Ovary (tissue), 10 donors: ENCODE measurements at places on chromosomes 7 and 10. TPM values are rescaled to one million over a fixed set of nuclear protein-coding genes. Genes with fewer than 3 reads are reported as not detected.
A peak's percentile ranks its signal among the peaks of the same experiment; 100 is the strongest.

The CRYGN gene
- total RNA-seq = not detected

The SH2D4B gene
- total RNA-seq = not detected

The FUOM gene
- 12.1 TPM for total RNA-seq

The PLPP4 gene
- 0.27 TPM for total RNA-seq

The HOXA9 gene
- 0.12 TPM for total RNA-seq

The C1QL3 gene
- total RNA-seq = not detected

The ODAD2 gene
- total RNA-seq = 2.8 TPM

The RADIL gene
- 3.2 TPM for total RNA-seq

The ZNF33A gene
- total RNA-seq = 31.2 TPM

The KRIT1 gene
- 53.9 TPM for total RNA-seq

The ZNF800 gene
- total RNA-seq = 28.1 TPM

The NEUROG3 gene
- total RNA-seq = not detected

- no peak overlapping the region for H3K27ac ChIP-seq
- H3K4me3 ChIP-seq = no peak overlapping the region
- no peak for DNase-seq
Measured at GRCh38 chr7:115226410-115226809, 304.5 kb downstream of the MDFIC start.

DNA sequence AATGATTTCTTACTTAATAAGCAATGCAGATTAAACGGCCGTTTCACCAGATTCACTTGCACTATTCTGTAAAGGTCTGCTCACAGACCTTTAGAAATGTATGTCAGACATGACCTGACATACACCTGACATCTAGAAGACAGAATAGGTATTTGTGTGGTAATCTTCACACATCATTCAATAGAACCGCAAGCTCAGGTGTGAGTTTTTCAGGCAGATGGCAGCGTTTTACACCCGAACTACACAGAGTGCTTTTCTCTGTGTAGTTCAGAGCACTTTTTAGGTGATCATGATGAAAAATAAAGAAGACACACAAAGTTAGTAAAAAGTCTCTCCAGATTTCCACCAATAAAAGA lies 63.2 kb downstream of the PRKCQ start:
- no peaks in the 10 kb centered on the region for H3K4me1 ChIP-seq
- no peaks in the 10 kb centered on the region for H3K36me3 ChIP-seq
- no peak overlapping the region for H3K4me3 ChIP-seq
- DNase-seq = no peak
- H3K27ac ChIP-seq = no peak overlapping the region
- no peaks in the 10 kb centered on the region for H3K27me3 ChIP-seq

DNA sequence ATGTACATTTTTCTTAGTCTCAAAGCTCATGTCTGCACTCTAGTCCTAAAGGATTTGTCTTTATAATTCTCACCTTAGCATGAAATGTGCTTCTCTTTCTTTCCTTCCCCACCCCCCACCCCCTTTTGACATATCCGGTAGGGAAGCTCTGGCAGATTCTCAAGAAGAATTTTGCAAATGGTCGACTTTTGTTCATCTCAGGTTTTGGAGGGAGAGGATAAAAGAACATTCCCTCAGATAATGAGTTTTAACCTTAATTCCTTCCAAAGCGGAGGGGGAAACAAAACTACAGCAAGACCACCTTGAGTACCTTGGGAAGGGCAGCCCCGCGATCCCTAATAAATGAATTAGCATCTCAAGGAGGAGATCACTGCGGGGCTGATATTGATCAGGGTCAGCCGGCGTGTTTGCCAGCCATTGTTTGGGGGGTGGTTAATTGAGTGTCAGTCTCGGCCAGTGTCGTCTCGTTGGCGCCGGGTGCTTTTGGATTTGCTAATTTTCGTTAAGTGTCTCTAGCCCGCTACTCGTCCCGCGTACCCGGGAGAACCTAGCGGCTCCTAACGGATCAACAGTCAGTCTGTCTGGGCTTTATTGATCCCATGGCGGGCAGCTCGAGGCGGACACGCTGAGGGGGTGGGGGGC lies 874 bp upstream of the BAMBI start:
- DNase-seq = peak; percentile 52
- peak overlapping the region; percentile 29 for H3K27ac ChIP-seq
- H3K4me3 ChIP-seq = peak overlapping the region; percentile 50
- no peaks in the 10 kb centered on the region for H3K36me3 ChIP-seq
- H3K4me1 ChIP-seq = peaks cover 2% of the 10 kb centered on the region

GRCh38 chr7:849145-849544 lies 16.9 kb downstream of the SUN1 start:
- no peak overlapping the region for H3K27ac ChIP-seq
- H3K4me3 ChIP-seq = no peak overlapping the region
- DNase-seq = no peak
- no peaks in the 10 kb centered on the region for H3K27me3 ChIP-seq
- no peaks in the 10 kb centered on the region for H3K4me1 ChIP-seq
- H3K36me3 ChIP-seq = no peaks in the 10 kb centered on the region

- DNase-seq = no peak
- no peak overlapping the region for H3K4me3 ChIP-seq
- no peak overlapping the region for H3K27ac ChIP-seq
- H3K27me3 ChIP-seq = no peaks in the 10 kb centered on the region
- no peaks in the 10 kb centered on the region for H3K4me1 ChIP-seq
Measured at GRCh38 chr10:100510533-100511308, 8.9 kb downstream of the SEC31B start.

DNA sequence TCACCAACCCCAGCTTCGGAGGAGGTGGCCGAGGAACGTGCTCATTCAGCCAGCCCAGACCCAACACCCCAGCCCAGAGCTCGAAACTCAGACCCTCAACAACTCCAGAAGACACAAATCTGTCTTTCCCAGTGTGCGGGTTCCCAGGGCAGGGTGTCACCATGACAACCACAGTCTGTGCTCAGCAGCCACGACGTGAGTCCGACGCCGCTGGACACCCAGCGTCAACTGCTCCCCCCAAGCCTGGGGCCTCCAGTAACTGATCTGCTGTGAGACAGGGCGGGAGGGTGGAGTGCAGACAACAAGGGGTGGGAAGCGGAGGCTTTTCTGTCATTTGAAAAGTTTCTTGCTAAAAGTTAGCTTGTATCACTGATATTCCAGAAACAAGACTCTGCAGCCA lies 167.2 kb downstream of the MAD1L1 start:
- DNase-seq = no peak
- no peaks in the 10 kb centered on the region for H3K4me1 ChIP-seq
- no peak overlapping the region for H3K27ac ChIP-seq
- no peaks in the 10 kb centered on the region for H3K27me3 ChIP-seq
- no peak overlapping the region for H3K4me3 ChIP-seq
- H3K36me3 ChIP-seq = no peaks in the 10 kb centered on the region

- no peaks in the 10 kb centered on the region for H3K27me3 ChIP-seq
- H3K4me1 ChIP-seq = no peaks in the 10 kb centered on the region
- no peak for DNase-seq
- H3K4me3 ChIP-seq = no peak overlapping the region
Measured at GRCh38 chr10:102020938-102021337, 35.0 kb downstream of the ARMH3 start.

GRCh38 chr7:104967595-104967994 lies 46.4 kb upstream of the KMT2E start:
- no peaks in the 10 kb centered on the region for H3K36me3 ChIP-seq
- no peaks in the 10 kb centered on the region for H3K27me3 ChIP-seq
- no peak overlapping the region for H3K27ac ChIP-seq
- no peak for DNase-seq

DNA sequence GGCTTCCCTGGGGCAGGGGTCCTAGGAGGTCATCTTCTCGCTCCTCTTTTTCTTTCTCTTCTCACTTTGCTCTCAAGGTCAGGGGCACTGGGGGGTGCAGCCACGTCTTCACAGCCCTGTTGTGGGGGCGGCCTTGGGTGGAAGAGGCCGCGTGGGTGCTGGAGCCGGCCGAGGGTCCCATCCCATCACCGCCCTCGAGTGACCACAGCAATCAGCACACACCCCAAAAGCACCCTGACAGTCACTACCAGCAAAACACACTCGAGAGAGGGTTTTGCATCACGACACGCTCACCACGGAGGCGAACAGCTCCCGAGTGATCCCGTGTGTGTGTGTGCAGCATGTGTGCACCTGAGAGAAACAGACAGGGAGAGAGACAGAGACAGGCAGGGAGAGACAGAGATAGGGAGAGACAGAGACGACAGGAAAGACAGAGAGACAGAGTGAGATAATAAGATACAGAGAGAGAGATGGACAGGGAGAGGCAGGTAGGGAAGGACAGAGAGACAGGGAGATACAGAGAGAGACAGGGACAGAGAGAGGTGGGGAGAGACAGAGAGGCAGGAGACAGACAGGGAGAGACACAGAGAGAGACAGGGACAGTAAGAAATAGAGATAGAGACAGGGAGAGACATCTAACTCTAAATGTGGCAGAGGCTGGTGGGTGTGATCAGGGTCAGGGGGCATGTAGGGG lies 100.9 kb downstream of the WDR37 start:
- no peak for DNase-seq
- no peaks in the 10 kb centered on the region for H3K27me3 ChIP-seq
- H3K4me3 ChIP-seq = no peak overlapping the region

GRCh38 chr10:101558204-101558603 lies 29.9 kb downstream of the POLL start:
- H3K4me3 ChIP-seq = no peak overlapping the region
- DNase-seq = no peak
- no peaks in the 10 kb centered on the region for H3K4me1 ChIP-seq
- no peaks in the 10 kb centered on the region for H3K27me3 ChIP-seq

GRCh38 chr10:7417807-7418206 lies 7.0 kb upstream of the SFMBT2 start:
- no peak for DNase-seq
- H3K4me1 ChIP-seq = peaks cover 2% of the 10 kb centered on the region
- H3K36me3 ChIP-seq = no peaks in the 10 kb centered on the region
- H3K4me3 ChIP-seq = no peak overlapping the region
- H3K27ac ChIP-seq = no peak overlapping the region
- H3K27me3 ChIP-seq = no peaks in the 10 kb centered on the region

DNA sequence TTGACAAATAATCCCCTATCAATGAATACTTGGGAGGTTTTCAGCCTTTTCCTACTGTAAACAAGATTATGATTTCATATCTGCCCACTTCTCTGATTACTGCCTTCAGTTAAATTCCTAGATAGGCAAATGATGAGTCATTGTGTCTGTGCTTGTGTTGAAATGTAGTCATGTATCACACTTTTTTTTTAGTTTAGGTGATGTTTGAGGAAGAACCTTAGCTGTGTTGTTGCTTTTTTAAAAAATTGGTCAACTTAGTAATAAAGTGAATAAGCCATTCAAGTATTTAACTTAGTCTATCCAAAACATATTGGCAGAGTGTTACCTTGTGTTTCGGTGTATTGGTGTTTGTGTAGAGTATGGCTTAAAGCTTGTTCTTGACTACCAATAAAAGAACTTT lies 60.0 kb downstream of the WAC start:
- no peak for DNase-seq
- H3K4me1 ChIP-seq = peaks cover 5% of the 10 kb centered on the region
- H3K36me3 ChIP-seq = no peaks in the 10 kb centered on the region
- H3K4me3 ChIP-seq = no peak overlapping the region
- H3K27ac ChIP-seq = no peak overlapping the region

DNA sequence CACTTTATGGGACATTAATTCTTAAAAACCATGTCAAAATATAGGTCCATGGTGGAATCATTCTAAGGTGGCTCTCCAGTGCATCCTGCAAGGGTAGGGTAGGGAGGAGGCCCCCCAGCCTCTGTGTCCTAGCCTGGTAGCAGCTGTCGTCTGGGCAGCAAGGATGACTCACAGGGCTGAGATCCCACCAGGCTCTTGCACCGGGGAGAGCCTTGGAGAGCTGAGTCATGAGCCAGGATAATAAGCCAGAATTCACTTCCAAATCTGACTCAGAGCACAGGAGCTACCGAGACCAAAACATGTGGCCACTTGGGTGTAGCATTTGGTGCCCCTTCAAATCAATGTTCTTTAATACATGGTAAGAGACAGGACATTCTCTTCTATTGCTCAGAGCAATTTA lies 298.5 kb downstream of the NEBL start:
- H3K36me3 ChIP-seq = no peaks in the 10 kb centered on the region
- H3K4me3 ChIP-seq = no peak overlapping the region
- H3K27me3 ChIP-seq = no peaks in the 10 kb centered on the region
- H3K27ac ChIP-seq = no peak overlapping the region

GRCh38 chr7:33873981-33874750 lies 31.2 kb upstream of the BMPER start:
- no peaks in the 10 kb centered on the region for H3K36me3 ChIP-seq
- H3K4me3 ChIP-seq = no peak overlapping the region
- H3K27ac ChIP-seq = no peak overlapping the region
- peaks cover 1% of the 10 kb centered on the region for H3K4me1 ChIP-seq
- H3K27me3 ChIP-seq = no peaks in the 10 kb centered on the region

GRCh38 chr7:111198255-111198654 lies 107.3 kb downstream of the LRRN3 start:
- no peak overlapping the region for H3K4me3 ChIP-seq
- no peaks in the 10 kb centered on the region for H3K27me3 ChIP-seq
- no peaks in the 10 kb centered on the region for H3K36me3 ChIP-seq
- no peaks in the 10 kb centered on the region for H3K4me1 ChIP-seq
- H3K27ac ChIP-seq = no peak overlapping the region

GRCh38 chr7:918118-918425 lies 36.4 kb downstream of the ADAP1 start:
- H3K27me3 ChIP-seq = no peaks in the 10 kb centered on the region
- no peak for DNase-seq
- no peak overlapping the region for H3K27ac ChIP-seq
- no peak overlapping the region for H3K4me3 ChIP-seq
- H3K36me3 ChIP-seq = no peaks in the 10 kb centered on the region
- H3K4me1 ChIP-seq = no peaks in the 10 kb centered on the region

DNA sequence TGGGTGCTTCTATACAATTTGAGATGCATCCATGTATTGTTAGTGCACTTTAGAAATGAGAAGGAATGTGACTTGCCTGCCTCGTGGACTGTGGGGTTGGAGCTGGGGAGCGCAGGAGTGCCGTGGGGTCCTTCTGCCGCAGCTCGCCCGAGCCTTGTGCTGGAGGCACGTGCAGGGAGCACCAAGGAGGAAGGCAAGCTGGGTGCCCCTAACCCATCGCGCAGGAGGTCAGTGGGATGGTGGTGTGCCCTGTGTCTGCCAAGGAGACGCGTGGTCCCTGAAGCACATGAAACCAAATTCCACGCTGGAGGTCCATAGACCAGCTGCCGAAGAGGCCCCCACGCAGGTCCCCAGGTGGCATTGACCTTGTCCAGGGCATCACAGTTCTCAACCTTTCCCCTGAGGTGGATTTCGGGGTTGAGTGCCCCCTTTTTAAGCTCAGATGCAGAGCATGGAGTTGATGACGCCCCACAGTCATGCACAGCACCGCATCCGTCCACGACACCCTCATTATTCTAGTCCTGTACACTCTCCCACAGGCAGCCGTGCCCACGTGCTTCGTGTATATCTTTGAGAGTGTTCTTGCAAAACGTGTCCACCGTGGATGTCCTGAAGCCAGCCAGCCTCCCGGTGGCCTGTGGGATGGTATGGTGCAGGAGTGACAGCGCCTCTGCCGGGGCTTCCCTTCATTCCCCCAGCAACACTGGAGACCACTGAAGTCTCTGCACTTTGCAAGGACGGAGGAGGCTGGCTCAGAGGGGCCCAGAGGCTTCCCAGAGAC lies 35.5 kb downstream of the FKBP6 start:
- H3K36me3 ChIP-seq = no peaks in the 10 kb centered on the region
- DNase-seq = no peak
- no peaks in the 10 kb centered on the region for H3K4me1 ChIP-seq
- no peak overlapping the region for H3K4me3 ChIP-seq
- H3K27me3 ChIP-seq = no peaks in the 10 kb centered on the region

GRCh38 chr10:13853854-13854253 lies 267.1 kb downstream of the PRPF18 start:
- H3K4me1 ChIP-seq = no peaks in the 10 kb centered on the region
- DNase-seq = no peak
- no peaks in the 10 kb centered on the region for H3K36me3 ChIP-seq
- no peak overlapping the region for H3K4me3 ChIP-seq

GRCh38 chr7:150897502-150898474 lies 45.5 kb downstream of the AOC1 start:
- no peak overlapping the region for H3K4me3 ChIP-seq
- H3K4me1 ChIP-seq = no peaks in the 10 kb centered on the region
- DNase-seq = no peak
